ENCODE measurements at places on chromosomes 6 and 20.
A peak's percentile ranks its signal among the peaks of the same experiment; 100 is the strongest.

DNA sequence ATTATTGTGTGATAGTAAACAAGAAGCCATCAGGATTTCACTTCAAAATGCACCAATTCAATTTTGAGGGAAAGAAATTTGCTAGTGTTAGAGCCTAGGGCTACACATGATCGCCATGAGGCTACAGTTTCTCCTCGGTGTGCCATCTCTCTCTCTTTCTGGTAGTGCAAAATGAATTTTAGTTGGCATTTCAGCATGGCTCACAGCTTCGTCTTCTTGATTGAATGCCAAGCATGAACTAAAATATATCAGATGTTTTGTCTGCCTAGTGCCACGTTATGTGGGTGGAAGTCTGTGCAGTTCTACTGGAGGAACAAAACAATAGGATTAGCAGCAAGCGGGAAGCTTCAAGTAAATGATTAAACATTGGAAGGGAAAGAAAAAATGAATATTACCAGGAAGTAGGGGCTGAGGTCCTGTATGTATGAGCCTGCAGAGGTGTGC, 6.8 kb upstream of the MRAP2 start:
- DNase-seq = no peak

GRCh38 chr6:160426136-160426535, 78.0 kb downstream of the SLC22A3 start:
- no peak for DNase-seq

- no peak for DNase-seq
Measured at GRCh38 chr6:56022678-56023077, 147.3 kb upstream of the BMP5 start.

DNA sequence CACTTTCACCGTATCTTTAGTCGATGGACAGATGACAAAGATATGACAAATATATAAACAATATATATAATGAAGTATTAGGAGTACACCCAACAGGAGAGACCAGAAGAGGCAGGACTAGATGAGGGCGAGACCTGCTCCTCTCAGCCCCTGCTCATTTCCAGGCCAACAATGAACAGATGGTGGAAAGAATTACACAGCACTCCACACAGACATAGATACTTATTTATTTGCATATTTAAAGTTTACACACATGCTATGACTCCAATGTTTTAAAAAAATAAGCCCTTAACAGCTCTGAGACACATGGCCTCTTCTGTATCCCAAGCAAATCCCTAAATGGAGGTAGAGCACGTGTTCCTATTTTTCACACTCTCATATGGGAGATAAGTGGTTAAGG, 10.4 kb downstream of the FAM210B start:
- no peak for DNase-seq

GRCh38 chr20:10172998-10173655, 45.5 kb upstream of the SNAP25 start:
- DNase-seq = no peak

- no peak for DNase-seq
Measured at GRCh38 chr6:37008484-37009465, 3.3 kb downstream of the FGD2 start.

DNA sequence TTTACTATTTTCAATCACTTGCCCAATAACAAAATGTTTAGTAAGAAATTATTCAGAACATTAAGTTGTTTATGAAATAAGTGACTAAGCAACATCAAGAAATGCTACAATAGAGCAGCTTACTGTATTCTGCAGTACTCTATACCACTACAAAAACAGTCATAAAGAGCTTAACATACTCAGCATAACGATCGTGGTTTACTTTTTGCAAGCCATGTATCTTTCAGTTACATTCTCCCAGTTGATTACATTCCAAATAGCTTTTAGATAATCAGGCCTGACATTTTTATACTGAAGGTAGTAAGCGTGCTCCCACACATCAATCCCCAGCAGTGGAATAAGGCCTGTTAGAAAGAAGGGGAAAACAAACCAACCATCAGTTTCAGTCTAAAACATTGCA, 10.7 kb downstream of the SOD2 start:
- DNase-seq = no peak

DNA sequence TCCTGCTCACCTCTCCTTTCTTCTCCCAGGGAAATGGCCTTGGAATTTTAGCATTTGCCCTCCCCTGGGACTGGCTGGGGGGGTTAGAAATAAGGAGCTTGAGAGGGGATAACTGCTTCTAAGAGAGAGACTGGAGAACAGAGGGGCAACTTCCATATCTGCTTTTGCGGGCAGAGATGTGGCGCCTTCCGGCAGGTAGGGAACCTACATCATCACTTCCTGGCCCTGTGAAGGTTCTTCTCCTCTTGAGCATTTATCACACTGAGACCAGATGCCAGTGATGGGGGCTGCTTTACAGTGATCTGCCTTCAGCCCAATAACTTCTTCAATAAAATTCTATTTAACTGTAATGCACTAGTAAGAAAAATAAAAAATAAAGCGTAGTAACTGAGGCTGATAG, 48.1 kb downstream of the TBC1D7 start:
- DNase-seq = no peak

GRCh38 chr6:164290101-164290500, 875.6 kb downstream of the QKI start:
- DNase-seq = no peak

DNA sequence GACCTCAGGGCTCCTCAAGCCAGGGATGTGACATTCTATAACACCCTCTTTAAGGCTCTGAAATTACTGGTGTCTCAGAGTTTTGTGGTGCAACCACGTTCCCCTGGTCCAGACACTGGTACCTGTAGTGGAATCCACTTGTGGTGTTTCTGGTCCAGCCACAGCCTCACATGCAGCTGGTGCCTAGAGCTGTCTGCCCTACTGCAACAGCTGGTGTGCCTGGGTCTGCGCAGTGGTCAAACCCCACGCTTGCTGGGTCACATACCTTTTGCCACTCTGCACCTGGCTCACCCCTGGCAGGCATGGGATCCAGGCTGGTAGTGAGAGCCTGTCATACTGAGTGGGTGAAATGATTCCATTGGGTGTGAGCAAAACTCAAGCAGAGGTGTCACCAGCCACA, 1230.2 kb upstream of the EYS start:
- no peak for DNase-seq

- no peak for DNase-seq
Measured at GRCh38 chr6:43101497-43101896, 25.4 kb downstream of the PTK7 start.

DNA sequence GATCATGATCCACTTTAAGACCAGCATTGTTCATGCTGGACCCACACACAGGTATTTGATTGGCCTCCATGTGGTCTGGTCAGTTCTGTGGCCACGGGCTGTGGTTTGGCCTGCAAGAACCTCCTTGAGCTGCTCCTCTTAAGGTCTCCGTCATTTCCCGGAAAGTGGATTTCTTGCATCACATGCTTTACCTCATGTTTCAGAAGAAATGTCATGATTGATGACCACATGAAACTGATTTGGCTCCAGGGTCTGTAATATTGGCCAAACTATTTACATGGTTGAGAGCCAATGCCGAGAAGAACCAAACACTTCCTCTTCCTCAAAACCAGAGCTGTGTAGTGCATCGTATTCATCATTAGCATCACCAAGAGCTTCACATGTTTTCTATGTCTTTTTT, 13.2 kb upstream of the RSPH3 start:
- no peak for DNase-seq

GRCh38 chr6:5981126-5982026, 25.3 kb downstream of the NRN1 start:
- no peak for DNase-seq

GRCh38 chr6:42624601-42625000, 60.8 kb downstream of the UBR2 start:
- no peak for DNase-seq

GRCh38 chr20:16115911-16116552, 457.2 kb downstream of the KIF16B start:
- no peak for DNase-seq

GRCh38 chr6:165204807-165205545, 104.4 kb downstream of the C6orf118 start:
- no peak for DNase-seq

GRCh38 chr6:47016909-47017308, 25.2 kb downstream of the ADGRF1 start:
- DNase-seq = no peak

GRCh38 chr20:59207742-59208357, 44.2 kb downstream of the ZNF831 start:
- DNase-seq = peak; percentile 86

GRCh38 chr6:42335896-42336295, 115.8 kb downstream of the TRERF1 start:
- DNase-seq = no peak

DNA sequence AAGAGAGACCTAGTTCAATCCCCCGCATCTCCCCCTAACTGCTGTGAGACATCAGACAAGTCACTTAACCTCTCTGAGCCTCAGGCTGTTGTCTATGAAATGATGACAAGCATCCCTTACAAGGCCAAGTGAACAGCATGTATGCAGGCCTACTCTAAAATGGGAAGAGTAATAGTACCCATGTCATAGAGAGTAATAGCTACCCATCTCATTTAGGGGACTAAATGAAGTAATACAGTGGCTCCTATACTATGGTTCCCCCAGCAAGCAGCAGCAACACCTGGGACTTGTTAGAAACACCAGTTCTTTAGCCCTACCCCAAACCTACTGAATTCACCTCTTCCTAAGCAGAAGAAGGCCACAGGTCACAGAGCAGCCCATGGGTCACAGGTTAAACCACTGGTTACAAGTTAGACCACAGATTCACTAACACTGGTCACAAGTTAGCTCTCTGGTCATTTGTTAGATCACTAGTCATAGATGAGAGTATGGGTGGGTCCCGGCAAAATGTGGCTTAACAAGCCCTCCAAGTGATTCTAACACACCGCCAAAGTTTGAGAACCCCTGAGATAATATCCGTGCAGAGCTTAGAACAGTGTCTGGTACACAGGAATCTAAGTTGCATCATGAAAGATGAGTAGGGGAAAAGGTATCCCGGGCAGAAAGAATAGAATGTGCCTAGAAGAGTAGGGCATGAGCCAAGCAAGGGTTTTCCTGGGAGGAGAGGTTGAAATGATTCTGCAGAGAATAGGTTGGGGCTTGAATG, 1.4 kb downstream of the DEFB124 start:
- DNase-seq = no peak

DNA sequence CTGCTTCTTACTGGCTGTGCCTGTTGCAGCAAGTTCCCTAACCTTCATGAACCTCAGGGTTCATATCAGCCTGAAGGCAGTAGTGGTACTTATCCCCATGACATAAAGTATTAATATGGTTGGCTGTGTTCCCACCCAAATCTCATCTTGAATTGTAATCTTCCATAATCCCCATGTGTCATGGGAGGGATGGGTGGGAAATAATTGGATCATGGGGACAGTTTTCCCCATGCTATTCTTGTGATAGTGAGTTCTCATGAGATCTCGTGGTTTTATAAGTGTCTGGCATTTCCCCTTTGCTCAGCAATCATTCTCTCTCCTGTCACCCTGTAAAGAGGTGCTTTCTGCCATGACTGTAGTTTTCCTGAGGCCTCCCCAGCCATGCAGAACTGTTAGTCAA, 61.8 kb downstream of the FAM229B start:
- no peak for DNase-seq

GRCh38 chr20:1891263-1892118, 3.7 kb upstream of the SIRPA start:
- DNase-seq = no peak

- no peak for DNase-seq
Measured at GRCh38 chr20:36775826-36776225, 2.3 kb upstream of the DSN1 start.

DNA sequence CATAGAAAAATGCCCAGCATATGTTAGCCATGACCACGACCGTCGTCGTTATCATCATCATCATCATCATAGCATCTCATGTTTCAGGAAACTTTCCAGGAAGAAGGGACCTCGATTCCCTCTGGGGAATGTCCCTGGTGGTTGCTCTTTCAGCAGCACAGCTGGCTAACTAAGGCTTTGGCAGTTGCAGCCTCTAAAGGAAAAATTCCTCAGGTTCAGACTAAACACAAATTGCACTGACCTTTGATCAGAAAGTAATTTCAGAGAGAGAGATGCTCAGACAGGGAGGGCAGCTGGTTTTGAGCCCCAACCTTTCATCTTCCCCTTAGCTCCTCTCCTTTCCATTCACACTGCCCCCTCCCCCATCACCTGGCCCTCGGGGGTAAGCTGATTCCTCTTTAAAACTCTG, 5.6 kb upstream of the CFB start:
- DNase-seq = no peak

GRCh38 chr20:31838646-31839292, 6.6 kb downstream of the FOXS1 start:
- DNase-seq = no peak

DNA sequence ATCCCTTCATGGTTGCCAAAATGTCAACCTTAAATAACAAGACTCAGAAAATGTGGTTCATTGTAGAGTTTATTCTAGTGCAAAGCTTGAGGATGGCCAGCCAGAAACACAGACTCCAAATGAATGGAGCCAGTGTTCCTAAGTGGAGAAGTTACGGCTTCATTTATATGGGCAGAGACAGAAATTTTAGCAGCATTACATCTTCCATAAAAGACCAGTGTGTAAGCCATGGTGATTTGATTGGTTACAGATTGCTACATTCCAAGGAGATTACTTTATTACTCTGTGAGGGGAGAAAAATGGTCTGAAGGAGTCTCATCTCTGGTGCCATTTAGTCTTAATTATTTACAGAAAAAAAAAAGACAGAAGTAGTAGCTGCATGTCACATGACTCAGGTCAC, 97.8 kb downstream of the OTOR start:
- DNase-seq = no peak

DNA sequence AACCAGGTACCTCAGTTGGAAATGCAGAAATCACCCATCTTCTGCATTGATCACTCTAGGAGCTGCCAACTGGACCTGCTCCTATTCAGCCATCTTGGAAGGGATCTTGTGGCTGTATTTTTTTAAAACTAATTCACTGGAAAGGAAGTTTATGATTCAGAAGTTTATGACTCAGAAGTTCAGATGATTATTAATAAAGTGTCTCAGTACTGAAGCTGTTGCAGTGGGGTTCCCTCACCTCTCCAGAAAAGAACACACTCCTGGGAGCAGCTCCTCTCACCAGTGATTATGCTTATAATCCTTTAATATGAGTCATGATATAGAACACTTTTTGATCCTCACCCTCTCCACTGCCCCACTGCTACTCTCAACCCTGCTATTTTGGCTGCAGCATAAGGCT, 291.2 kb upstream of the HS3ST5 start:
- DNase-seq = no peak

- no peak for DNase-seq
Measured at GRCh38 chr6:138307816-138308730, 69.6 kb upstream of the SMIM28 start.

DNA sequence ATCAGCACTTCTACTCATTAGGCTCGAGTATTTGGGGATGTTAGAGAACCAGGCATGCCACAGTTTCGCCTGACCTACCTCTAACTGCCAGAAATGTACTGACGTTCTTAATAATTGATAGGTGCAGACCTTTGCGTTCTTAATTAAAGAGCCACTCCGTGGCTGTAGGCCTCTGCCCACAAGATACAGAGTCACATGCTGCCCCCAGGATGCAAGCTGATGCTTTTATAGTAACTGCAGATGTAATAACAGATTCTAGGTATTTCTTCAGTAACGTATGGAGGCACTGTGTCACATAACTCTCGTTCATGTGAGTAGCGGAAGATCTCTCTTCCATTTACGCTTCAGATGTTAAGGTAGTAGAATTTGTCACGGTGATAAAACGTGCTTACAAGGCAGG, 113.2 kb downstream of the RPP40 start:
- DNase-seq = no peak

GRCh38 chr6:83086751-83087150, 19.3 kb downstream of the DOP1A start:
- peak; percentile 28 for DNase-seq

- no peak for DNase-seq
Measured at GRCh38 chr6:27414996-27415395, 26.4 kb downstream of the ZNF391 start.

- DNase-seq = no peak
Measured at GRCh38 chr20:53900380-53900999, 169.9 kb downstream of the BCAS1 start.

Measured in GM12891 (cell line).